Right lobe of liver (tissue), 6 donors: ENCODE measurements at places on chromosomes 3 and 15. TPM values are rescaled to one million over a fixed set of nuclear protein-coding genes. Genes with fewer than 3 reads are reported as not detected.

- no peak for DNase-seq
Measured at GRCh38 chr3:119125342-119125741, 20.6 kb upstream of the TEX55 start.

- DNase-seq: no peak
Measured at GRCh38 chr3:16545413-16546185, 32.1 kb upstream of the RFTN1 start.

GRCh38 chr3:16286161-16286560 is 21.1 kb downstream of the OXNAD1 start:
- DNase-seq: no peak

GRCh38 chr15:40613080-40613479 is 19.0 kb downstream of the KNL1 start:
- no peak for DNase-seq

DNA sequence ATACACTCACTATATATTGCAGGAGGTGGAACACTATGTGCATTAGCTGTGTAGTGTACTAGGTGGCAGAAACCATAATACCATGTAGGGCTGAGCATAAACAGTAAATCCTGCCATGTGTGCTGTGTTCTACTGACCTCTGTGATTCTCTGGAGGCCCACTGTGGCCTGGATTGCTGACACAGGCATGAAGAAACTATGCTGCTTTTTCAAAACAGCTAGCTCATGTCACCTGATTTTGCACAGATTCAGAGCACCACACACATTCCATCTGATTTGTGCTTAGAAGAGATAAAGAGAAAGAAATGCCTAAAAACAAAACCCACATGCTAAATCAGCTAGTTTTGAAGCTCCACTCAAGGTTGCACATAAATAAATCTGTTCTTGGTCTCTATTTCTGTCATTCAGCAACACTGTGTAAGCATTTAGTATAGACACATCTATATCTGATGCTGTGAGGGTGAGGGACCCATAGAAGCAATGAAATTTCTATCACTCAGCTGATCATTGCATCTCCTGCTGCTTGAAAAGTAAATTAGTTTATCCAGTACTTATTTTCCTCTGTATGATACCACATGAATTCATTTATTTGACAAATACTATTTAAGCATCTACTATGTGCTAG is 1007.7 kb upstream of the SEMA6D start:
- DNase-seq: no peak

Gene MKRN3
- total RNA-seq: not detected

Gene RAD18
- 3.8 TPM for total RNA-seq
